ENCODE measurements at places on chromosomes 16 and 17.

DNA sequence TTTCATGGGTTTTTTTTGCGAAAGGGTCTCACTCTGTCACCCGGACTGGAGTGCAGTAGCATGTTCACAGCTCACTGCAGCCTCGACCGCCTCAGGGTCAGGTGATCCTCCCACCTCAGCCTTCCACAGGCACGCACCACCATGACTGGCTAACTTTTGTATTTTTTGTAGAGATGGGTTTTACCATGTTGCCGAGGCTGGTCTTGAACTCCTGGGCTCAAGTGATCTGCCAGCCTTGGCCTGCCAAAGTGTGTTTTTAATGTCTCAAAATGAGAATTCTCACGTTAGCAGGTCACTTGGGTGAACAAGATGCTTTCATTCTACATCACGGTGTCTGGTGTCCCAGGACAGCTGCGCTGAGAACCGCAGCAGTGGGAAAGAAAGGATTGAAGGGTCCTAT is 3.2 kb downstream of the FBXO31 start:
- H3K4me1 ChIP-seq, result peaks cover 37% of the 10 kb centered on the region
- no peaks in the 10 kb centered on the region for H3K27me3 ChIP-seq
- no peak overlapping the region for H3K27ac ChIP-seq
- no peak overlapping the region for H3K4me3 ChIP-seq
- peaks cover 8% of the 10 kb centered on the region for H3K36me3 ChIP-seq

DNA sequence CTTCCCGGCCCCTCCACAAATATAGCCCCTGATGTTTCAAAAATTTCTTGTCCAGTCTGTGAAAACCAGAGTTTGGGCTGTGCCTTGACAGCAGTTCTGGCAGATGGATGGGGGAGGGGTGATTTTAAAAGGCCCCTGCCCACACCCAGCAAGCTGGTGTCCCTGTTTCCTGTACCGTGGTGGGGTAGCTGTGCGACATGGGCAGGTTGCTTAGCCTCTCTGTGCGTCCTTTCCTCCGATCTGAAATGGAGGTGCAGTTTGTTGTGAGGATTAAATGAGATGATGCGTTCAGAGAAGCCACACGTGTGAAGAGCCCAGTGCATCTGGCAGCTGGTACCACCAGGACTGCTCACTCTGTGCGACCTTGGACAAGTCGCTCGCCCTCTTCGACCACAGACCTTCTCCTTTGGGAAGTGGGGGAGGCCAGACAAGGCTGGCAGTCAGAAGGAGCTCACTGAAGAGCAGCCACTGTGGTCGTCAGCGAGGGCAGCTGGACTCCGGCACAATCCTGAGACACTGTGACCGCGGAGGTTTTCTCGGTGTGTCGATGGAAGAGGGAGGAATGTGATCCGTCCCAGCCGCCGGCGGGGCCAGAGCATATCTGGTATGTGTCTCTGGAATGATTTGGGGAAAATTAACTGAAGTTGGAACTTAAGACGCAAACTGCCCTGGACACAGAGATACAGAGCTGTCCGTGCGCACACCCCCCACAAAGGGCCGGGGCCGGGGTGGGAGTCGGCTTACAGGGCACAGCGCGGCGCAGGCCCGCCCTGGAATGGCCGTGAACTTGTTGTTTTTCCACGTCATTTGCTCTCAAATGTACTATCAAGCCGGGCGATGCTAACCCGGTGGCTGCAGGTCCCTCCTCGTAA is 721 bp upstream of the WFIKKN2 start:
- peaks cover 19% of the 10 kb centered on the region for H3K27me3 ChIP-seq
- H3K36me3 ChIP-seq, result no peaks in the 10 kb centered on the region
- no peak for DNase-seq

DNA sequence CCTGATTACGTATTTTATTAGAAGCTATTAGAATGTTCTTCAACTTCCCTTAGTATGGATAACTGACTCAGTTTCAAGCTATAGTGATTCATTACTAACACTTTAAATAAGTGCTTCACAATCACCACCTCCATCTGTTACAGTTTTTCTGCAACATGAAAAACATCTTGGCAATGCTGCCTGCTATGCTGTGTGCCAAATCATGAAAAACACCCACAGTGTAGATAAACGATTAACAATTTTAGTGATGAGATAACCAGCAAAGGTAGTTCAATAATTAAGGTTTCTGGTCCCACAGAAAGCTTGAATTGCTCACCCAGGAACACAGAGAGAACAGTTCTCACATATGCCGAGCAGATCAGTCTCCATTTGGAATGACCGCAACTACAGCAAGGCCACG is 51.4 kb upstream of the SLC25A19 start:
- H3K4me1 ChIP-seq, result peaks cover 45% of the 10 kb centered on the region
- peaks cover 8% of the 10 kb centered on the region for H3K36me3 ChIP-seq
- H3K27me3 ChIP-seq, result no peaks in the 10 kb centered on the region

DNA sequence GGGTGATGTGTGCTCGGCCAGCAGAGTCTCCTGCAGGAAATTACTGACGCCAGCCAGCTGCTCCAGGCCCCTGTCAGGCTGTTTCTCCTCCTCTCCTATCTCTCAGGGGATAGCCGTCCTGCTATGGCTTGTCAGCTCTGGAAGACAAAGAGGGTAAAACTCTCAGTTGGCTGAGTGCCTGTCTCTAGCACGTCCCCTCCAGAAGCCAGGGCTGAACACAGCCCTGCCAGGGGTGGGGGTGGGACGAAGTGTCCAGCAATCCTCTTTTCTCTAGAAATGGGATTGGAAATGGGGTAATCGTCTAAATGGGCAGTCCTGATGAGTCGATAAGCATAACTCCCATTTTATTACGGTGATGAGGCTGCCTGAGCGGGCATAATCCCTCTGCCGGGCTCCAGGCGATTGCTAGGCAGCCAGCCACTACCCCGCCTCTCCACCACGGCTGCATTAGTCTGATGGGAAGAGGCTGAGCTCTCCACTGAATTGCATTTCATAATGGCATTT is 89.1 kb upstream of the GNAO1 start:
- no peaks in the 10 kb centered on the region for H3K4me1 ChIP-seq
- no peaks in the 10 kb centered on the region for H3K36me3 ChIP-seq
- H3K27ac ChIP-seq, result no peak overlapping the region
- no peak for DNase-seq
- H3K27me3 ChIP-seq, result peaks cover 17% of the 10 kb centered on the region

GRCh38 chr16:17296431-17296830 is 174.3 kb downstream of the XYLT1 start:
- H3K27ac ChIP-seq, result no peak overlapping the region
- no peaks in the 10 kb centered on the region for H3K27me3 ChIP-seq
- no peak overlapping the region for H3K4me3 ChIP-seq
- peaks cover 18% of the 10 kb centered on the region for H3K4me1 ChIP-seq
